ENCODE measurements at places on chromosomes 6 and 20.

DNA sequence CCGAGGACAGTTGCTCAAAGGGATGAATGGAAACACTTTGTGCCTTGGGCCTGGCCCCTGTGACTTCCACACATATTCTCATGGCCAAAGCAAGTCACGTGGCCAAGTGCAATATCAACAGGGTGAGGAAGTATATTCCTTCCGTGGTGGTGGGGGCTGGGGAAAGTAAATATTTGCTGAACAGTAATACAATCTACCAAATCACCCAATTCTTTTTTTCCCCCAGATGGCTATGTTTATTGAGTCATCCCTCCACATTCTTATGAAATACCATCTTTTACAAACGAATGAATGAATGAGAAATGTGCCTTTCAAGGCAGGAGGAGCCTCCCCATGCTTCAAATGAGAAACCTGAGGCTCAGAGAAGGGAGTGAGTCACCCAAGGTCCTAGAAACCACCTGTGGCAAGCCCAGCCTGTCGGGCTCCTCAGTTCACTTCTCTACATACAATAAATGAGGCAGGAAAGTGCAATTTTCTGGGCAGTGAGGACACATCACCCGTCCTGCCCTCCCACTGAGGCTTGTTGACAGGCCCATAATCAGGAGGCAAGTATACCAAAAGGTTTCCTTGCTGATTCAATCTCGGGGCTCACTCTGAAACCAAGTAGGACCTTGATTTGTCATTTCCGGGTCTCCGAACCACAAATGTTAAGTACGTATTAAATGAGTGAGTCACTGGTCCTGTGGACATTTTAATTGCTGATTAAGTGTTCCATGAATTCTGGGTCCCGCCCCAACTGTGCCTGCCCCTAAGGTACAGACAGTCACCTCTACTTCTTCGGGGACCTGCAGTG lies 25.3 kb upstream of the TOP1 start:
- DNase-seq, result peak; percentile 81

- no peak for DNase-seq
Observed at GRCh38 chr20:16049529-16050093, 523.6 kb downstream of the KIF16B start.

DNA sequence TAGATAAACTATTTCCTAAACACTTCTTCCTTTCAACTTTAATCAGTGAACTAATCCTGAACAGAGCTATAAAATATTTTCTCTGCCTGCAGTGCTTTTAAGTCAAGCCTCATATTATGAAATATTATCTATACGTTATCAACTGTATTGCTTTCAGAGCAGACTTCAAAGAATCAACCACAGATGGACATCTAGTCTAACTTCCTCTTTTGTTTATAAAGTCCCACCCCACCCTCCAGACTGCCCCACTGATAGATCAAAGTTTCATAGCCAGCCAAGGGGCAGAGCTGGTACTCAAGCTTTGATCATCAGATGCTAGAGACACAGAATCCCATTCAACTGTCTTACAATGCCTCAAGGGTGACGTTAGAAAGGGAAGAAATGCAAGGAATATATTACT lies 308.3 kb downstream of the LAMA2 start:
- DNase-seq, result no peak

DNA sequence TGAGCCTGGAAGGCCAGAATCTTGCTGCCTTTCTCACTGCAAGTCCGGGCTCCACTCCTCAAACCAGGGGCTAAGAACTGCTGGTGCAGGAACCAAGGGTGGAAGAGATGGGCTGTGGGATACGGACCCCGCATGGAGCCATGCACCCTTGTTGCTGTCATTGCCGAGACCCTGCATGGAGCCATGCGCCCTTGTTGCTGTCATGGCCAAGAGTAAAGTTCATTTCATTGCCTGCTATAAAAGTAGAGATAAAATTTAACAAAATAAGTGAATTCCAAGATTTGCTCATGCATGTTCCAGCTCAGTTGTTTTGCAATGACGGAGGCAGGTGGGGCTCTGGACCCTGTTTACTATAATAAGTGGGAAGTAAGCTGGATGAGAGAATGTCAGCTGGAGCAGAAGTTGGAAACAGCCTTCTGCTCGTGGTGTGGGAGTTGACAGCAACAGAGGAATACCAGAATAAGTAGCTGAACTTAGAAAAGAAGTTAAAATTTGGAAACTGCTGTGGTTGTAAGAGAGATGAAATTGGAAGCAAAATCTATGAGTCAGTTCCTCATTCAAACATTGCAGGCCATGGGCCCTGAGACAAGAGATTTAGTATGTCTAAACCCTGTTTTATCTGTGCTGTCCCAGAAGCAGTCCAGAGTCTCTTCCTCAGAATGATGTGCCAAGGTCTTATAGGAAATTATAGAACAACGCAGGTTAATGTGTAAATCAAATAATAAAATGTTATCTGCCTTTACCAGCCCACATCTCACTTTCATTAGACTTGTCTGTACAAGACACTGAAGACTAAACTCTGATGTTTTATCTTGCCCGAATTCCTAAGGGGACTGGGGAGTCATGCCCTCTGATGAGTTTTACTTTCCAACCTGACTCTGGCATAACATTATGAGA lies 15.8 kb upstream of the THBS2 start:
- DNase-seq, result no peak

GRCh38 chr6:92216717-92217116 lies 1202.6 kb downstream of the EPHA7 start:
- DNase-seq, result no peak

DNA sequence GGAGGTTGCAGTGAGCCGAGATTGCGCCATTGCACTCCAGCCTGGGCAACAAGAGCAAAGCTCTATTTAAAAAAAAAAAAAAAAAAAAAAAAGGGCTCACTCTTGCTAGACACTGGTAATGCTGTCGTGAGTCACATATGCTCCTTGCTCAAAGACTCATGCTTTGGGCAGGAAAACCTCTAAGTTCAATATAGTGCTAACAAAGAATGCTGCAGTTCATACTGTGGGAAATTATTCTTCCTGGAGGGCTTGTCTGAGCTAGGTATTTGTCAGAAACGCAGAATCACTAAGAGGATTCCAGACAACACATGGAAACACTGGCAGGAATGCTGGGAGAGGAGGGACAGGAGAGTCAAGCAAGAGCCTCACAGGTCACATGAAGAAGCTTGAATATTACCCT lies 2.3 kb upstream of the LYRM2 start:
- DNase-seq, result no peak

DNA sequence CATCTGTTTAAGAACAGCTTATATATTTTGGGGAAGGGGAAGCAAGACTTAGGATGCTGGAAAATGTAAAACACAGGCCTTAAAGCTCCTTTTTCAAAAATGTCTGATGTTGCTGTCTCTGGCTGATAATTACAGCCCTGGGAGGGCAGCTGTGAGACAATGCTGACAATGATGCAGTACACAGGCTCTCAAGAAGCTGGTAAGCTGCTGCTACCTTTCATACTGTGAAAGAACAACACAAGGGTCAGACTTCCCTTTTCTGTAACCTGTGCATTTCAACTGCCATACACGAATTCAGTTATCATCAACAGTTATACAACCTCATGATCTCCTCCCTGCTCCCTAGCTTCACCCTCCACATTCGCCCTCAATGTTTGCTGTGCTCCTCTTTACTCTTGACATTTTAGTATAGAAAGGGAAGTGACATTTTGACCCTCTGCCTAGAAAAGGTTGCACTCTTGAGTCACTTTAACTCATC lies 25.2 kb downstream of the MAP7 start:
- peak; percentile 92 for DNase-seq

- no peak for DNase-seq
Observed at GRCh38 chr20:4110885-4111284, 95.5 kb upstream of the RNF24 start.

DNA sequence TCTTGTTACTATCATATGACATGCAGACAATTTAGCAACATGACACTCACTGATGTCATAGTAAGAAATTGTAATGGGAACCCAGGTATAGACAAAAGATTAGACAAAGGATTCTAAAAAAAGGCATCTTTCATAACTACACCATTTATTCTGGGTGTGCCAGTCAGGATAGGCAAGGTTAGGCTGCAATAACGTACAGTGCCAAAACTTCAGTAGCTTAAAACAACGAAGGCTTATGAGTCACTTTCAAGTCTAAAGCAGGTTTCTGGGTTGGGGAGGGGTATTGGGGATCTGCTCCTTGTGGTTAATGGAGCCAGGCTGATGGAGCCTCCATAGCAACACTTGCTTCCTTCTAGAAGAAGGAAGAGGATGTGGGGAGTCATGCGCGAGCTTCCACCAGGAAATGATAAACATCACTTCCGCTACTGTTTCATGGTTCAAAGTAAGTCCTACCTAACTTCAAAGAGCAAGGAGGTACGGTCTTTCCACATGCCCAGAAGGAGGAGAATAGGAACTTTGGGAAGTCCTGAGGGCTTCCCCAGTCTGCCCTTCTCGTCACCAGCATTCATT lies 2.0 kb upstream of the GTSF1L start:
- no peak for DNase-seq

- peak; percentile 29 for DNase-seq
Observed at GRCh38 chr6:116971959-116972358, 94.9 kb downstream of the RFX6 start.

DNA sequence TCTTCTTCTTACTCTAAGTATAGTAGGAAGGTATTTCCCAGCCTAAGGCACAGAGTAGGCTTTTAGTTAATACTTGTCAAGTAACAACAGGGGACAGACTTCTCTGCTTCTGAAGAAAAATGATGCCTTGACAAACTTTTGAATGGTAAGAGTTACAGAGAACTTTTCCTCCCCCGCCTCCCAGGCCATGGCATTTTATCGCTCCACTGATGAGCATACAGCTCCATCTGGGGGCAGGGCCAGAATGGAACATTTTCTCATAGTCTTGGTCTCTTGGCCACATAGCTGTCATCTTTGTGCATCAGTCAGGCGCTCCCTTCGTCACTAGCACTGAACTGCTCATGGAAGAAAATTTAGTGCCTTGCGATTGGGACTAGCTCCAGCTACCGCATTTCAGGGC lies 1066.8 kb upstream of the CITED2 start:
- peak; percentile 30 for DNase-seq

DNA sequence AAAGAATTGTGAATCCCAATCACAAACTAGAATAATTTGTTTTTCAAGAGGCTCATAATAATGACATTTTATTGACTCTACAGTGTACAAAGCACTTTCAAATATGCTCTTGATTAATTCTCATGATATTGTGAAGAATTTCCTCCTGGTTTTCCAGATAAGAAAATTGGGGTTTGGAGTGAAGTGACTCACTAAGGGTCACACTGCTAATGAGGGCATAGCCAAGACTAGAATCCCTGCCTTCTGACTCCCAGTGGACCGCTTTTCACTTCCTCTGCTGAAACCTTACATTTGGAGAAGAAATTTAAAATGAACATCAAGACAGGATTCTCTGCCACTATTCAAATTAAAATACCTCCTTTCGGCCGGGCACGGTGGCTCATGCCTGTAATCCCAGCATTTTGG lies 38.3 kb upstream of the LTV1 start:
- DNase-seq, result no peak

DNA sequence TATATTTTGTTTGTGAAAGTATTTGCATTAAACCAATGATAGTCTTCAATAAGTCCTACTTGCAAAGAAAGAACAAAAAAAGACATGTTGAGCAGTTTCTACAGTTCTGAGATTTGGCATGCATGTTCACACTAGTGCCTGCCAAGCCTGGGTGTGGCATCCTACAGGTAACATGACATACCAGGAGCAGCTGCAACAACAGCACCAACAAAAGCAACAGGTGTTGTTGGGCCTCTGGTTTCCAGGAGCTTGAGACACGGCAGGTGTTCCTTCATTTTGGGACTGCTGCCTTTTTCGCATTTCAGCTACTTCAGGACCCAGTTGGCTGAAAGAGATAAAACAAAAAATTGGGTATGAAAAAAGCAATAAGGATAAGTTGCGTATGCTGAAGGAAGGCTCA lies 41.2 kb upstream of the MTRF1L start:
- peak; percentile 93 for DNase-seq

DNA sequence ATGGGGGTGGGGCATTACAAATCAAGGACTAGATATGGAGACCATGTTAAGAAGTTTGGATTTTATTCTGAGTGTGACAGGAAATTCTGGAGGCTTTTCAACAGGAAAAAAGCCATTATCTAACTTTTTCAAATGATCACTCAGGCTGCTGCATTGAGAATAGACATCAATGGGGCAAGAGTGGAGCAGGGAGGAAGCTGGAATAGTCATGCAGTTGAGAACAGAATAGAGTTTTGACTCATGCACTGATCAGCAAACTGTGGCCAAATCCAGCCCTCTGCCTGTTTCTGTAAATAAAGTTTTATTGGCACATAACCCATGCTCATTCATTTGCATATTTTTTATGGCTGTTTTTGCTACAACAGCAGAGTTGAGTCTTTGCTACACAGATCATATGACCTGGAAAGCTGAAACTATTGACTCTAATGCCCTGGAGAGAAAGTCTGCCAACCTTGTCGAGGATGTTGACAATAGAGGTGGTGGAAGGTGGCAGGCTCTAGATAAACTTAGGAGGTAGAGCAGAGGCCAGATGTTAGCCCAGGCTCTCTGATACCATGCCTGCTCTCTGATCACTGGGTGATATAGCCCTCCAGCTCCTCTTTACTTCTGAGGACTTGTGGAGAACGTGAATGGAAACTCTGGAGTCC lies 441.8 kb downstream of the PTPRT start:
- no peak for DNase-seq

- DNase-seq, result no peak
Observed at GRCh38 chr6:56856036-56856580, 98.8 kb upstream of the BEND6 start.

DNA sequence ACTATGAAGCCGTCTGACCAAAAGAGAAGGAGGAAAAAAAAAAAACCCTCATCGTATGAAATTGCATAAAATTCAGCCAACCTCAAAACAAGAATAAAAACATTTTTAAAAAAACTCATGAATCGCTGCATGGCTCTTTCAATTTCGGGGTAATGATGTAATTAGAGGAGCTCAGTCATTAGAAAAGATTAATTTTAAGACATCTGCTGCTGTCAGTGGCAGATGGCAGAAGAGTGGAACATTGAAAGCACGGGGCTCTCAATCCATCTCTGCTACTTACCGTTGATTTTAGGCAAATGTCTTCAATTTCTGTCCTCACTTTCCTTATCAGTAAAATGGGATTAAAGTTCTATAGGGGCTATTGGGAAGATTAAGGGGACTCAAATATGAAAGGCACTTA lies 79.1 kb downstream of the EYA2 start:
- no peak for DNase-seq

- DNase-seq, result no peak
Observed at GRCh38 chr20:44656448-44656847, 4.9 kb upstream of the ADA start.

GRCh38 chr6:149820506-149820905 lies 43.7 kb downstream of the LRP11 start:
- DNase-seq, result no peak

DNA sequence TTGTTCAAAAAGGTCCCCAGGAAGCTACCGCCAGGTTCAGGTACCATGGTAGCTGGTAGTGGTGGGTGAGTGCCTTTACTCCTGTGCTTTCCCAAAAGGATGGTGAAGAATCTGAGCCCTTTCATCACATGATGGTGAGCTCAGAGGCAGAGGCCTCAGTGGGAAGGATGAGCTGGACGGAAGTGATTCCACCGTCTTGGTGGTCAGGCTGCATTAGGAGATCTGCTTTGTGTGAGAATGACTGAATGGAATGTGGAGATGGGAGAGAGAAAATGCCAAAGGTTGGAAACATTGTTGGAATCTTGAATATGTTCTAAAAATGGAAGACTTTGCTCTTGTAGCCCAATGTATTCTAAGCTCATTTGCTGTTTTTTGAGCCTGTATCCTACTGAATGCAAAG lies 108.1 kb upstream of the SCP2D1 start:
- no peak for DNase-seq

GRCh38 chr20:40050596-40050995 lies 638.4 kb downstream of the MAFB start:
- DNase-seq, result no peak

GRCh38 chr6:46948699-46949098 lies 27.0 kb upstream of the ADGRF5 start:
- DNase-seq, result no peak

GRCh38 chr20:49276961-49277785 lies 684 bp downstream of the ZNFX1 start:
- DNase-seq, result peak; percentile 31

All from NCI-H146 (cell line).